HuH-7.5 (cell line): ENCODE measurements at places on chromosomes 11 and 22.

DNA sequence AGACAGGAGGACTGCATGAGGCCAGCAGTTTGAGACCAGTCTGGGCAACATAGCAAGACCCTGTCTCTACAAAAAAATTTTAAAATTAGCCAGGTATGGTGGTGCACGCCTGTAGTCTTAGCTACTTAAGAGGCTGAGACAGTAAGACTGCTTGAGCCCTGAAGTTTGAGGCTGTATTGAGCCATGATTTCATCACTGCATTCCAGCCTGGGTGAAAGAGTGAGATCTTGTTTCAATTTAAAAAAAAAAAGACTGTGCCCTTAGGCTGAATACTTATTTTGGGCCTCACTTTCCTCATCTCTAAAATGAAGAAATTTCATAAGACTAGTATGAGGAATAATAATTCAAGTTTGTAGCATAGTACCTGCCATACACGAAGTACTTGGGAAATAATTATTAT lies 6.9 kb downstream of the AQP11 start:
- no peak for DNase-seq

GRCh38 chr11:1371836-1372465 lies 17.8 kb upstream of the BRSK2 start:
- no peak for DNase-seq

DNA sequence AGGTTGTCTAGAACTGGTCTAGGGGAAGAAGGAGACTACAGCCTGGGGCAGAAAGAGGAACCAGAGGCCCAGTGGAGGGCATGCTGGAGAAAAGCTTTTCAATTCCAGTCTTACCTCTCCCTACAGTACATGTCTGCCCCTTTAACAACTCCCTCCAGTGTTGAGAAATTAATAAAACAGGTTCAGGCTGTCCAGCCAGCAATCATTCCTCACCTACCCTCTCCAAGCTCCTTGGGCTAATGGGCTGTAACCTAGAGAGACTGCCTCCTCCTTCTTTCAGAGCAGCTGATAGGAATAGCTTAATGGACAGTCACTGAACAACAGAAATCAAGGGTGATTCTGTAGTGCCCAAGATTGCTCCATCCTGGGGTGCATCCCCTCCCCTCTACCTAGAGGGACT lies 8.8 kb downstream of the SLC35F2 start:
- no peak for DNase-seq

DNA sequence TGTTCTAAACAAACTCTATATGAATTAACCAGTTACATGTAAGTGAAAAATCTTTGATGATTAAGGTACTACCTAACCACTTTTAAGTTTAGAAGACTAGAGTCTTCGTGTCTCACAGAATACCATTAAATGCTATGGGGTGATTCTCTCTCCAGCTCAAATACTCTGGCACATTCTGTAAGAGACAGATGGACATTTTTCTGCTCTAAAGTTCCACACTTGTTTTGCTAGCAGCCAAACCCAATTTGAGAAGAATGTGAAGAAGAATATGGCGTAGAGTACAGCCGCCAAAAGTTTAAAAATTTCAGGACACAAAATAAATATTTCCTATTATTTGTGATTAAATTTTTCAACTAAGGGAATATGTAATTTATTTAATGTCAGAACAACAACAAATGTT lies 339.1 kb downstream of the GUCY1A2 start:
- DNase-seq: no peak

- DNase-seq: no peak
These were observed 44.3 kb downstream of the EXT2 start for GRCh38 chr11:44139565-44140330.

- DNase-seq: no peak
These were observed 18.5 kb downstream of the RELT start for GRCh38 chr11:73394416-73395296.

- no peak for DNase-seq
These were observed 3.8 kb downstream of the FLI1 start for GRCh38 chr11:128697645-128698174.

GRCh38 chr11:94728966-94729751 lies 39.0 kb upstream of the AMOTL1 start:
- no peak for DNase-seq

DNA sequence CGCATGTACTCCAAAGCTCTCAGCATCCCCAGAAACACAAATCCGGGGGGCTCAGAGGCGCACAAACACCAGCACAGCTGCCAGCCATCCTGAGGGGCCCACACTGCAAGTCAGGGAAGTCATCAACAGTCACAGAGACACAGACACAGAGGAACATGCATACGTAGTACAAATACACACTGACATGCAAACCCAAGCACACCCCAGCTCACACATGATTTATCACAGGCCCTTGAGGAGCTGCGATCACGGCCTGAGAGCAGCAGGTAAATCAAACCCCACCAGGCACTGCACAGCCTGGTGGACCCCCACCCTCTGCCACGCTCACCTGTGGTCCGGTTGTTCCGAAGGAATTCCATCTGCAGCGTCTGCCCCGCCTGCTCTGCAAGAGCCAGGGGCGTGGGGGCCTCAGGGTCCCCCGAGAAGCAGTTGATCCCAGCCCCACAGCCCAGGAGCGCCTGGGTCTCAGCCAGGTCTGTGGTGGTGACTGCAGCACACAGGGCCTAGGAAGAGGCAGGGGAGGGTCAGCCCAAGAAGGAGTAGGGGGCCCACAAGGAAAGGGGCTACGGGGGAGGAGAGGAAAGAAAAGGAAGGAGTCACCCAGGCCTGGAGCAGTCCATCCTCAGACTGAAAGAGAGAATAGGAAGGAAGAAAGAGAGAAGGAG lies 28.5 kb upstream of the PDE2A start:
- no peak for DNase-seq

DNA sequence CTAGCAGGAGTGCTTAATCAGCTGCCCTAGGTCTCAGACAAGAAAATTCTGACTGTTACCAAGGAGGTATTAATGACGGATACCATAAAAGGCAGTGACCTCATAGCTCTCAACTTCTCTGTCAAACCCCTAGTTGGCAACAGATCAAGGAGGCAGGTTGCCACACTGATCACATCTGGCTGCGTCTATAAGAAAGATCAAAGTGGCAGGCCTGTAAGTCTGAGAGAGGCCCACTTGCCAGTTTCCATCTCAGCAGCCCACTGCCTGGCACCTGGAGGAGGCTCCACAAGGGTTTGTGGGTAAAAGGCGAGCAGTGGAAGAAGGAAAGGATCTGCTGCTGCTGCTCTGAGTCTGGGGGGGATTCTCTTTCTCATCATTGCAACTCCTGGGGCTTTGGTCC lies 239.6 kb upstream of the MPPED2 start:
- no peak for DNase-seq

- DNase-seq: peak; percentile 71
These were observed 644 bp upstream of the NDUFV1 start for GRCh38 chr11:67606093-67606491.

DNA sequence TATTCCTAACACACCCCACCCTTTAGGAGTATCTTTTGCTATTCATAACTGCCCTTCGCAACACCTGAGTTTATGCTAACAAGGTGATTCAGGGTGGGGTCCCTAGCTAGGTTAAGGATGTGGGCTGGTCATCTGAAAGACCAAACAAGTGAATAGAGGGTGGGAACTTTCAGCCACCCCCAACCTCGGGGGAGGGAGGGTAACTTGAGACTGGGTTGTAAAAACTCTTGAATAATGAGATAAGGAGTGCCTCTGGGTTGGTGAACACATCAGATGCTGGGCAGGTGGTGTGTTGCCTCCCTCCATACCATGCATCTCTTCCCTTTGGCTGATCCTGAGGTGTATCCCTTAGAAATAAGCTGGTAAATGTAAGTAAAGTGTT lies 111.5 kb downstream of the SWAP70 start:
- no peak for DNase-seq

- no peak for DNase-seq
These were observed 565.1 kb upstream of the CCDC179 start for GRCh38 chr11:23425381-23425780.

DNA sequence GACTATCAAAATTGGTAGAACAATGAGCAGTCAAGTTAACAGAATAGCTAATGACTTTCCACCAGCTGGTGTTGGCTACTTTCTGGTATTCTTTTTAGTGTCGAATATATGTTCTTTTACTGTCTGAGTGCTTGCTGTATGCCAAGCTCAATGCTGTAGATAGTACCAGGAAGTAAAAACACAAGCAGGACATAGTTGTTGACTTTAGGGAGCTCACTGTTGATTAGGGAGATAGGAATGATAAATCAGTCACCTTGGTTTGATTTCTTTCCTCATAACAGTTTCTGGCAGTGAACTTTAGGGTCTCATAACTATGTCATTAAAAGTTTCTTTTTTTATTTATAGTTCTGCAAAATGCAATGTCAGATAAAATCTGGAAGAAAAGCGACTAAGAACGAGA lies 9.0 kb downstream of the HMGXB4 start:
- no peak for DNase-seq

GRCh38 chr11:46930089-46930488 lies 6.5 kb upstream of the CSTPP1 start:
- DNase-seq: no peak

DNA sequence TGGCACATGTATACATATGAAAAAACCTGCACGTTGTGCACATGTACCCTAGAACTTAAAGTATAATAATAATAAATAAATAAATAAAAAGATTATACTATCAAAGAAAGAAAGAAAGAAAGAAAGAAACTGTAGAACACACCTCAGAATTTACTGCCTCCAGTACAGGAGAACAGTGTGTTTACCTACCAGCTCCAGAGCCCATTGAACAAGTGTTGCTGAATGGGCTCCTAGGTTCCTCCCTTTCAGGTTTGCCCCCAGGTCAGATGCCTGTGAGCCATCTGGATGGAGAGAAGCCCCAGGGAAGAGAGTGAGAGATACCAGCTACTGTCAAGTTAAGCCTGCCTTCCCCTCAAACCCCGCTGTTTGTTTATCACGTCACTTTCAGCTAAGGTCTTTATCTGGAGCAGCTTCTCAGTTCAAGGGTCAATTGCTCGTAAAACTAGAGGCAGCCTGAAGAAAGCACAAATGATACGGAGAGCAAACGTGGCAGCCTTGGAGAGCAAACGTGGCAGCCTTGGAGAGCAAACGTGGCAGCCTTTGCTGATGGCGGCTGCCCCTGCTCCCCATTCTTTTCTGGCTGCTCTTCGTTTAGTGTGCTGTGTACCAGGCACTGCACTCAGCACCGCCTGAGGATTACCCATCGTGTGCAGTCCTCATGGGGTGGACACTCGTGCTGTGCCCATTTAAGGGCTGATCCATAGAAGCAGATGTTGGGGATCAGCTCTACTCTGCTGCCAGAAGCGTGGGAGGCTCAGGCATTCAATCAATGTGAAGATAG lies 111.7 kb downstream of the ADAMTS15 start:
- DNase-seq: no peak

- DNase-seq: no peak
These were observed 43.6 kb upstream of the DDX6 start for GRCh38 chr11:118834427-118835028.

GRCh38 chr11:19453651-19454257 lies 213.0 kb upstream of the E2F8 start:
- DNase-seq: no peak

- DNase-seq: no peak
These were observed 2.4 kb downstream of the LTBP3 start for GRCh38 chr11:65555693-65556231.

DNA sequence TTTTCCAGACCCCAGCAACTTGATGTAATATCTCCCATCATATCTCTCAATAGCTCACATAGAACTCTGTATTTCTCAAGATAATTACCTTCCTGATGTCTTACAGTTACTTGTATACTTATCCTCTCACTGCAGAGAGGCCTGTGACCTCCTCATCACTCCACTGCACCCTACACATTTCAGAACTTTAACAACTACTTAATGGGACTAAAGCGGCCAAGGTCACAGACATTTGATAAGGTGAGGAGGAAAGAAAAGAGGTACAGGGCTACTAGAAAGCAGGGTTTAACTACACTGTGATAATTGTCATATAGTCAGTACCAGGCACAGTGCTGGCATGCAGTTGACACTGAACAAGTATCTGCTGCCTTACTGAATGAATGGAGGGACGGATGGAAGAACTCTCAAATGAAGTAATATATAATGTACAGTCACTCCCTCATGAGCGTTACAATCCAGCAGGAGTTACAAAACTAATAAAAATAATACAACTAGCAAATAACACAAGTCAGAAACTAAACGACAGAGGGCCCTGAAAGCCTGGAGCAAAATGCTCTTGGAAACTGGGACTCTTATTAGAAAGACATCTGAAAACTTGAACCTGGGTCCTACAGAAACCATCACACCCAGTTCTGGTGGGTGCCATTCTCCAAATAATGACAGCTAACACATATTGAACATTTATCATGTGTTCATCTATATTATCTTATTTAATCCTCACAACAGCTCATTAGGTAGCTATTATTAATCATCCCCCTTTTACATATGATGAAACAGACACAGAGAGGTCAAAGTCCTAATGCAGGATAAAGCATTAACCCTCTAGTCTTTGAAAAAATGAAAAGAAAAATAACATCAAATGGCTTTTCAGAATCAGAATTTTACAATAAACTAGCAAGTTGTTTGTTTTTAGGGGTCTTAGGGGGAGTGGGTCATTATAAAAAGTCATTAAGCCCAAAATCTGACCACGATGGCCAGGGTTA lies 14.3 kb downstream of the PI4KA start:
- no peak for DNase-seq

- DNase-seq: no peak
These were observed 15.7 kb downstream of the MN1 start for GRCh38 chr22:27785831-27786230.

GRCh38 chr22:49294656-49295464 lies 532.8 kb downstream of the BRD1 start:
- DNase-seq: no peak

DNA sequence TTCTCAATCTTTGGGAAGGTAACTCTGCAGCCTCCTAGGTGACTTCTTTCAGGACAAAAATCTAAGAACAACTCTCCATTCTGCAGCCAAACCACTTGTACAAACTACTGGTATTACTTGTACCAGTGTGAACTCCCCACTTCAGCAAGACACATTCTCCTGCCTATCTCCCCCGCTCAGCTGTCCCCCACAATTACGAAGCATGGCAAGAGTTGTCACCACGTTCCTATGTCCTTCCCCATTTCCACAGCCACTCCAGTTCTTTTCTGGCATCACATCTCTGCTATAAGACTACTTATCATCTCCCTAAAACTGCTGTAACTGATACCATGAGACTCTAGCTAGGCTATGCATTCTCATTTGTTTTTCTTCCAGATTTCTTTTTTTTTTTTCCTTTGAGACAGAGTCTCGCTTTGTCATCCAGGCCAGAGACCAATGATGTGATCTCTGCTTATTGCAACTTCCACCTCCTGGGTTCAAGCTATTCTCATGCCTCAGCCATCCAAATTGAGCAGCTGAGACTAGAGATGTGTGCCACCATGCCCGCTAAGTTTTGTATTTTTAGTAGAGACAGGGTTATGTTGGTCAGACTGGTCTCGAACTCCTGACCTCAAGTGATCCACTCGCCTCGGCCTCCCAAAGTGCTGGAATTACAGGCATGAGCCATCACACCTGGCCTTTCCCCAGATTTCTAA lies 71.9 kb upstream of the CDON start:
- no peak for DNase-seq
